Stimulated activated CD4-positive, alpha-beta T cell treated with anti-CD3 and anti-CD28 coated beads, TNF-alpha, amount 100 ng/mL, for 1 hour (primary cell): ENCODE measurements at places on chromosomes 6 and 20.

- no peak for DNase-seq
Observed at GRCh38 chr6:4588581-4588980, 187.6 kb upstream of the CDYL start.

DNA sequence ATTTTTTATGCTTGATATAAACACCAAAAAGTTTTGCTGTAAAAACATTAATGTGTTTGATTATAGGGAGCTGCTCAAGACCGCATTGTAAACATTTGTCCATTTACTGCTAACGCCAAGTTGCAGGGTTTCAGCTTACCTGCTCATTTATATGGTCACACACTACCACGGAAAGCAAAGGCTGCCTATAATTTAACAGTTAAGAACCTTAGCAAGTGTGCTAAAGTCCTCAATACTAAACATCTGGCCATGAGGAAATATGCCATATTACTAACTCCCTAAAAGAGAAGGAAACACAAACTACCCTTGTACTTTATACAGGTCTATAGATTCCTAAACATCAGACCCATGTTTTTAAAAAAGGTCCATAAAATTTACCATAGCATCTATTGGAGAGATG, 129.5 kb downstream of the ASCC3 start:
- no peak for DNase-seq

GRCh38 chr6:152952866-152953509, 29.9 kb downstream of the FBXO5 start:
- no peak for DNase-seq

DNA sequence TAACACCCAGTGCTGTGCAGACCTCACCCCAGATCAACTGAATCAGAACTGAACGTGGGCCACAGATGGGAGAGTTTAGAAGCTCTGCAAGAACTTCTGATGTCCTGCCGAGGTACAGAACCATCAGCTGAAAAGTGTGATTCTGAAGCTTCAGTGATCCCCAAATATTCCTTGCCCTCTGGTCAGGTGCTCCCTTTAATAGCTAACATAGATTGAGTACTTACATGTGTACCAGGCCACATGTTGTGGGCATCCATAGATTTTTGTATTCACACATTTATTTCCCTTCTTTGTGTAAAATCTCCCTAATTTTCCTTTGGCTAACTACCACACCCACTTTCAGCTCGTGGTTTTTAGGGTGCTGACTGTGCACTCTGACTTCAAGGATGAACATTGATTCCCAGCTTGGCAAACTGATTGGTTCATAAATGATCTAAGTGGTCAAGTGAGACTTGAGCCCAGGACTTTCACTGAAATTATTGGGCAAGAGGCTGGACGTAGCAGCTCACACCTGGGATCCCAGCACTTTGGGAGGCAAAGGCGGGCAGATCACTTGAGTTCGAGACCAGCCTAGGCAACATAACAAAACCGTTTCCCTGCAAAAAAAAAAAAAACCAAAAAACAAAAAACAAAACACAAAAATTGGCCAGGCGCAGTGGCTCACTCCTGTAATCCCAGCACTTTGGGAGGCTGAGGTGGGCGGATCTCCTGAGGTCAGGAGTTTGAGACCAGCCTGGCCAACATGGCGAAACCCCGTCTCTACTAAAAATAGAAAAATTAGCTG, 162.2 kb downstream of the BCAS1 start:
- DNase-seq, result no peak

DNA sequence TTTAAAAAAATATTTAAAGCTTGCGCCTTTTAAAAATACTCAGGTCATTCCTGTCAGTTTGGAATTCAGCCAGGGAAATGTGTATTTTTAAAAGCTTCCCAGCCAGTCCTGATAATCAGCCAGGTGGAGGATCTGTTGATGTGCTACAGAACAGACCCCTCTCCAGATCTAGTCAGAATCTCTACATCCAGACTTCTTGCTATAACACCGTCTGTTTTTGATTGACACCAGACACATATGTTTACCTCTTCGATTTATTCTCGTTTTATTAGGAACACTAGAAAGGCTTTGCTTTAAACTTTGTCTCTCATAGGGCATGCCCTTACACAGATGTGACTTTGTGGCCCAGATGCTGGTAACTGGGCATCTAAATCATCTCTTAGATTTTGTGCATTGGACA, 11.7 kb downstream of the PARD6B start:
- DNase-seq, result no peak

- DNase-seq, result no peak
Observed at GRCh38 chr6:67916399-67916798, 718.7 kb upstream of the ADGRB3 start.

DNA sequence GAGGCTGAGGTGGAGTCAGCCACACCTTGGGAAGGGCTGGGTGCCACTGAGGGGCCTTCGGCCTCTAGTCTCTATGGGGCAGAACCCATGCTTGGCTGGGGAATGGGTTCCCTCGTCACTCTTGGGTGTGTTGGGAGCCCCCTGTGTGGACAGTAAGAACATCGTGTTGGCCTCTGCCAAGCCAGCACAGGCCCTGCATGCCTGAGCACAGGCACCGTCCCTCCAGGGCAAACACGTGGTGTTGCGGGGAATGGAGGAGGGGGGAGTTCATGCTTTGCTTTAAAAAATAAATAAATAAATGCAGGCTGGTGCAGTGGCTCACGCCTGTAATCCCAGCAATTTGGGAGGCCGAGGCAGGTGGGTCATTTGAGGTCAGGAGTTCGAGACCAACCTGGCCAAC, 63.0 kb downstream of the EZR start:
- DNase-seq, result no peak

- DNase-seq, result no peak
Observed at GRCh38 chr6:53566755-53567154, 21.9 kb upstream of the GCLC start.

- no peak for DNase-seq
Observed at GRCh38 chr20:17568045-17568788, 1.7 kb upstream of the DSTN start.

- DNase-seq, result no peak
Observed at GRCh38 chr6:119344306-119344705, 5.3 kb downstream of the MAN1A1 start.

GRCh38 chr6:115001731-115002350, 659.0 kb upstream of the HS3ST5 start:
- no peak for DNase-seq

DNA sequence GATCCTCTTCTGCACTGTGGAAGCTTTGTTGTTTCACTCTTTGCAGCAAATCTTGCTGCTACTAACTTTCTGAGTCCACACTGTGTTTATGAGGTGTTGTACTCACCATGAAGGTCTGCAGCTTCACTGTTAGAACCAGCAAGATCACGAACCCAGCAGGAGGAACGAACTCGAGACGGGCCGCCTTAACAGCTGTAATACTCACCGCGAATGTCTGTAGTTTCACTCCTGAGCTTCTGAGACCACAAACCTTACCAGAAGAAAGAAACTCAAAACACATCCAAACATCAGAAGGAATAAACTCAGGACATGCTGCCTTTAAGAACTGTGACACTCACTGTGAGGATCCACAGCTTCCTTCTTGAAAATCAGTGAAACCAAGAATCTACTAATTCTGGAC, 48.1 kb upstream of the MBOAT1 start:
- no peak for DNase-seq

- no peak for DNase-seq
Observed at GRCh38 chr6:112407101-112407590, 60.0 kb downstream of the RFPL4B start.

GRCh38 chr6:108187519-108187918, 21.7 kb downstream of the NR2E1 start:
- DNase-seq, result no peak

DNA sequence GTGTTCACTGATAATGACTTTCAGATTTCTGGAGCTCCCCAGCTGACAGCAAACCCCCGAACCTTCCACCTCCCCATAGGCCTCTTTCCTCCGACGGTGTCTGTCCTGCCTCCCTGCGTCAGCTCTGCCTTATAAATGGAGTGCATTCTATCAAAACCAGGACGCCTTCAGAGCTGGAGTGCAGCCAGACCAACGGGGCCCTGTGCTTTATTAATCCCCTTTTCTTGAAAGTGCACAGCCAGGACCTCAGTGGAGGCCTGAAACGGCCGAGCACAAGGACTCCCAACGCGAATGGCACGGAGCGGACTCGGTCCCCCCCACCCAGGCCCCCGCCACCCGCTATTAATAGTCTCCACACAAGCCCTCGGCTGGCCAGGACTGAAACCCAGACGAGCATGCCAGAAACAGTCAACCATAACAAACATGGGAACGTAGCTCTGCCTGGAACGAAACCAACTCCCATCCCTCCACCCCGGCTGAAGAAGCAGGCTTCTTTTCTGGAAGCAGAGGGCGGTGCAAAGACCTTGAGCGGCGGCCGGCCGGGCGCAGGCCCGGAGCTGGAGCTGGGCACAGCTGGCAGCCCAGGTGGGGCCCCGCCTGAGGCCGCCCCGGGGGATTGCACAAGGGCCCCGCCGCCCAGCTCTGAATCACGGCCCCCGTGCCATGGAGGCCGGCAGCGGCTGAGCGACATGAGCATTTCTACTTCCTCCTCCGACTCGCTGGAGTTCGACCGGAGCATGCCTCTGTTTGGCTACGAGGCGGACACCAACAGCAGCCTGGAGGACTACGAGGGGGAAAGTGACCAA, 42.3 kb upstream of the NAA20 start:
- DNase-seq, result no peak

- no peak for DNase-seq
Observed at GRCh38 chr6:34143196-34143883, 2.5 kb downstream of the GRM4 start.

GRCh38 chr6:52335576-52335975, 26.4 kb upstream of the PAQR8 start:
- DNase-seq, result no peak

DNA sequence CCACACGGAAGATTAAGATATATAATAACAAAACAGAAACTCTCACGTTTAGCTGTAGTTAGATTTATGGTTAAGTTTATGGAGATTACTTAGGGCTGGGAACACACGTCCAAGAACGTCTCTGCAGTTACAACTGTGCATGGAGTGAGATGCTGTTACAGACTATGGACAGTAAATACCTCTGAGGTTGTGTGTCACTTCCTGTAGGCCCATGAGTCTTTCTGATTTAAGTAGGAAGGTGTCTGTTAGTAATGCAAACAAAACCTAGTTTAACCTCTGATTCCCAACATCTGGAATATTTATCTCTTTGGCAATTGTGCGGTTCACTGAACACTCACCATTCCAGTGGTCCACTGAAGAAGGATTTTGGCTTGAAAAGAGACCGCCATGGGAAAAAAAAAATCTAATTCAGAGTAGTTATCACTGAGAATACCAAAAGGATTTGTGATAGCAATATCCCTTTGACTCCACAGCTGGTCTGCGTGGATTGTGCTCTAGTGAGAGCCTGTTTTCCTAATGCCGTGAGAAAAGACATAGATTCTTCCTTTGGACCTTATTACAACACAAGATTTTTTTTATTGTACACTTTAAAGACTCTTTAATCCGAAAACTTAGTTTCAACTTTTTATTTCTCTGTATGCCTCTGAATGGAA, 478.2 kb upstream of the CITED2 start:
- DNase-seq, result no peak

DNA sequence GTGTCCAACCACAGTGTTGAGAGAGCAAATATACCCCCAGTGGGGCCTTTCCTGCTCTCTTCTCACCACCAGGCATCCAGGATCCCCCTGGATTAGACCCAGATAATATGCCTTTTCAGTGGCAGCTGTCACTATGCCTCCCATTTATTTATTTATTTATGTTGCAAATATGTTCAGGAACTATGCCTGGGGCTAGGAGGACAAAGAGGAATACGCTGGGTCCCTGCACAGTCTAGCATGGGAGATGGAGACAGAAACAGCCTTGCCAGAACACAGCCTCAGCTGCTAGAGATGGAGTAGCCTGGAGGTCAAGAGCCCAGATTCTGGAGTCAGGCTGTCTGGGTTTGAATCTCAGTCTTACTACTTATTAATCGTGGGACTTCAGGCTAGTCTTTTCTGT, 74.6 kb upstream of the LRFN2 start:
- DNase-seq, result no peak

GRCh38 chr6:98212468-98212867, 621.9 kb upstream of the POU3F2 start:
- no peak for DNase-seq

- DNase-seq, result no peak
Observed at GRCh38 chr6:53333439-53334408, 15.0 kb downstream of the ELOVL5 start.

- no peak for DNase-seq
Observed at GRCh38 chr6:41257369-41258195, 28.9 kb downstream of the TREM1 start.

DNA sequence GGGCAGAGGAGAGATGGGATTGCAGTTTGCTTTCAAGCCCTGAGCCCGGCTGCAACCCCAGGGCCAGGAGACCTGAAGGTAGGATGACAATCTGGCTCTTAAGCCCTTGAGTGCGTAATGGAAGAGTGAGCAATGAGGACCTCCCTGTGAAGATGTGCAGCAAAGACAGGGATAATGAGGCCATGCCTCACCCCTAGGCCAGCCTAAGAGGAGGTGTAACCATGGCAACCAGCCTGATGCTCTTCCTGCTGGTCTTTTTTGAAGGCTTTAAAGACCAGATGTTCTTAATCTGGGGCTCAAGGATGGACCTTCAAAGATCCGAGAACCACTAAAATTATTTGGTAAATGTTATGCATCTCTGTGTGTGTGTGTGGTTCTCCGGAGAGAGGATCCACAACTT, 8.2 kb downstream of the ARHGAP40 start:
- DNase-seq, result no peak

DNA sequence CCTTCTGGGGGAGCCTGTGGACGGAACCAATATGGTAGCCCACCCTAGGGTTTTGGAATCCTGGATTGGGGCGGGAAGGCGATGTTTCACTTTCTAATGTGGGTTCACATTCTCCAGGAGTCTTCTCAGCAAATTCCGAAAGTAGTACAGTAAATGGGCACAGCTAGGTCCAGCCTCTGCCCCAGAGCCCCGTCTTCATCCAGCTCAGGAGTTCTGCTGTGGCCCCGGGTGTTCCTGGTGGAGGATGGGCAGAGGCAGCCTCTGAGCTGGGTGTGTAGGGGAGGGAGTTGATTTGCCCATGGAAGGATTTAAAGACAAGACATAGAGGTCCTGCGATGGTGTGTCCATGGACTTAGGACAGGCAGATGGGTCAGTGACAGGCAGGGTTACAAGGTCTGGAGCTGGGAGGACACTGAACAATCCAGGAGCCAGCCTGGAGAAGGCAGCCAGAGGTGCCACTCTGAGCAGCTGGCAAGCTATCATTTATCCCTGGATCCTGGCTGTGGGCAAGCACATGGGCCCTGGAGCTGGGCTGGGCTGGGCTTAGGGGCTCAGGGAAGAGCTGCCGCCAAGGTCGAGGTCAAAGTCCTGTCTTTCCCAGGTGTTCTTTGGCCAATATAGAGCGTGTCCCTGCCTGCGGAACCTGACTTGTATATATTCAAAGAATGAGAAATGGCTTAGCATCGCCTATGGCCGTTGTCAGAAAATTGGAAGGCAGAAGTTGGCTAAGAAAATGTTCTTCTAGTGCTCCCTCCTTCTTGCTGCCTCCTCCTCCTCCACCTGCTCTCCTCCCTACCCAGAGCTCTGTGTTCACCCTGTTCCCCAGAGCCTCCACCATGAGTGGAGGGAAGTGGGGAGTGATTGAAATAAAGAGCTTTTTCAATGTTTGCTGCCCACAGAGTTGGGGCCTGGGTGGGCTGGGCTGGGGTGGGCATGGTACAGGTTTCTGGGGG, 6.7 kb downstream of the CLPSL1 start:
- DNase-seq, result no peak

- DNase-seq, result no peak
Observed at GRCh38 chr20:63179687-63180568, 36.0 kb downstream of the YTHDF1 start.
